Activated T-cell treated with anti-CD3 and anti-CD28 coated beads, Interleukin-2, amount 50 U/mL, for 1 hour (primary cell): ENCODE measurements at places on chromosomes 16 and 17.

GRCh38 chr16:72764015-72764654, 283.8 kb downstream of the ZFHX3 start:
- no peak for DNase-seq

GRCh38 chr17:74998783-74999182, 11.4 kb downstream of the CDR2L start:
- DNase-seq = no peak

DNA sequence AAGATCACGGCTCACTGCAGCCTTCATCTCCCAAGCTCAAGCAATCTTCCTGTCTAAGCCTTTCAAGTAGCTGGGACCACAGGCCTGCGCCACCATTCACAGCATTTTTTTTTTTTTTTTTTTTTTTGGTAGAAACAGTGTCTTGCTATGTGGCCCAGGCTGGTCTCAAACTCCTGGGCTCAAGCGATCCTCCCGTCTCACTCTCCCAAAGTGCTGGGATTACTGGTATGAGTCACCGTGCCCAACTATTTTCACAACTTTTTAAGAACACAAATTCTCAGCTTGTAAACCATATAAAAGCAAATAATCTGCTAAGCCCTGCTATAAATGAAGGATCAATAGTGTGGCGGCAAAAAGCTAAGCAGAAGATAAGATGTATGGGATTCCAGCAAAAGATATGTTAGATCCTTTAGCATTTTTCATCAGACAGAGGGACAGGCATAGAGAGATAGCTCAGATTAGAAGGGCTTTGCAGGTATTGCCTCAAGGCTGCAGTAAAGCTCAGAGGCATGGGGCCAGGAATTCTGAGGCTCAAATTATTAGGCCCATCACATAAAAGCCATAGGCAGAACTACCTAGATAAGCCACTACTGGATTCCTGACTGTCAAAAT, 55.1 kb downstream of the EMP2 start:
- no peak for DNase-seq

DNA sequence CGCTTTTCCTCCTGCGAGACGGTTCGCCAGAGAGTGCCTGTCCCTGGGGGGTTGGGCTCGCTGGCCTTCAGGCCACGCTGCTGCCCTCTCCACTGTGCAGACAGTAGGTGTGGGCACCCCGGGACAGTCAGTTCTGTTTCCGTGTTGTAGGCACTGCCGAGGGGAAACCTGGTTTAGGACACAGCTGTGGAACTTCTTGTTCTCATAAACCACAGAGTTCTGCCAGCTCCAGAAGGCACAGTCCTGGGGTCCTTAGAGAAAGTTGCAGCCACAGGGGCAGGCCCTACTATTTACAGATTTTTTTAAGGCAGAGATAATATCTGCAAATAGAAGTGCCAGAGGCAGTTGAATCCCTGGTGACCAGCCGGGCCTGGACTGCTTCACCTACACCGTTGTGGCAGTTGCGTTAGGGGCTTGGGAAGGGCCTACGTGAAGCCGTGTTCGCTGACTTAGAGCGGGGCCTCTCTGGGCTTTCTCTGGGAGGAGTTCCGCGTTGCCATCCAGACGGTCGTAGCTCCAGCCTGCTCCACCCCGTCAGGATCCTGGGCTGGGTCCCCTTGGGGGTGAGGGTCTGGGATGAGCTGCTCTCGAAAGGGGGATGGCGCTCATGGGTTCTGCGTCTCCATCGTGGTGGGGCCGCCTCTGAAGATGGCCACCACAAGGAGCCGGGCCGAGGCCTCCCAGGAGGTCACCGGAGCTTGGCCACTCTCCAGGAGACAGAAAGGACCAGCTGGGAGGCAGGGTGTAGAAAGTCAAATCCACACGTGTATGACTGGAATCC, 126.3 kb downstream of the BANP start:
- DNase-seq = no peak

GRCh38 chr17:62172492-62173291, 107.6 kb upstream of the MED13 start:
- no peak for DNase-seq

GRCh38 chr17:27403480-27404005, 52.7 kb upstream of the KSR1 start:
- no peak for DNase-seq
